ENCODE measurements at places on chromosomes 12 and 14. TPM values are rescaled to one million over a fixed set of nuclear protein-coding genes. Genes with fewer than 3 reads are reported as not detected.

Gene ATF7IP
- 71.0 TPM for polyA plus RNA-seq

Gene ARHGEF25
- polyA plus RNA-seq: 18.7 TPM

Gene C12orf42
- polyA plus RNA-seq: 46.8 TPM

Gene CLEC6A
- not detected for polyA plus RNA-seq

Gene CCDC184
- 7.8 TPM for polyA plus RNA-seq

Gene GPRC5D
- polyA plus RNA-seq: 5.5 TPM

Gene MYF6
- polyA plus RNA-seq: 2.1 TPM

Gene APOF
- polyA plus RNA-seq: not detected

Gene DBX2
- 1.1 TPM for polyA plus RNA-seq

Gene CISTR
- polyA plus RNA-seq: not detected

Gene SOS2
- polyA plus RNA-seq: 59.7 TPM

Gene SOX5
- 93.3 TPM for polyA plus RNA-seq

Gene MGST1
- polyA plus RNA-seq: 37.5 TPM

Gene WNT1
- polyA plus RNA-seq: 0.62 TPM

Gene ALDH2
- 96.4 TPM for polyA plus RNA-seq

Gene ARPC3
- 216 TPM for polyA plus RNA-seq

Gene YEATS4
- 112 TPM for polyA plus RNA-seq

Gene MVK
- polyA plus RNA-seq: 63.6 TPM

Gene ERBB3
- polyA plus RNA-seq: 6.1 TPM

Gene OVCH1
- polyA plus RNA-seq: 1.2 TPM

Gene C1QL4
- 2.9 TPM for polyA plus RNA-seq

Gene TNS2
- 47.0 TPM for polyA plus RNA-seq

Gene KERA
- polyA plus RNA-seq: not detected

Gene SOAT2
- 0.25 TPM for polyA plus RNA-seq

Gene GYS2
- not detected for polyA plus RNA-seq

Gene AICDA
- 0.11 TPM for polyA plus RNA-seq

Gene NFE2
- 2.6 TPM for polyA plus RNA-seq

Gene CEBPE
- not detected for polyA plus RNA-seq

Gene NKX2-1
- not detected for polyA plus RNA-seq

Gene ITPK1
- polyA plus RNA-seq: 92.5 TPM

Gene ZNF891
- polyA plus RNA-seq: 1.6 TPM

Gene AQP2
- polyA plus RNA-seq: 1.1 TPM

Gene SLC2A14
- 203 TPM for polyA plus RNA-seq

Gene ABCD2
- 0.29 TPM for polyA plus RNA-seq

Gene TBX5
- 0.62 TPM for polyA plus RNA-seq

Gene SRSF9
- 202 TPM for polyA plus RNA-seq

Gene RASSF9
- polyA plus RNA-seq: 0.99 TPM

Gene GLS2
- polyA plus RNA-seq: 2.2 TPM

Gene KRT8
- polyA plus RNA-seq: 63.0 TPM

Gene CAPZA3
- 210 TPM for polyA plus RNA-seq

Gene BCL11B
- 0.96 TPM for polyA plus RNA-seq

Gene OR6C2
- polyA plus RNA-seq: not detected
